CD4-positive, alpha-beta T cell treated with Interleukin-6 for 4 hours (primary cell): ENCODE measurements at places on chromosomes 11 and 22.
A peak's percentile ranks its signal among the peaks of the same experiment; 100 is the strongest.

DNA sequence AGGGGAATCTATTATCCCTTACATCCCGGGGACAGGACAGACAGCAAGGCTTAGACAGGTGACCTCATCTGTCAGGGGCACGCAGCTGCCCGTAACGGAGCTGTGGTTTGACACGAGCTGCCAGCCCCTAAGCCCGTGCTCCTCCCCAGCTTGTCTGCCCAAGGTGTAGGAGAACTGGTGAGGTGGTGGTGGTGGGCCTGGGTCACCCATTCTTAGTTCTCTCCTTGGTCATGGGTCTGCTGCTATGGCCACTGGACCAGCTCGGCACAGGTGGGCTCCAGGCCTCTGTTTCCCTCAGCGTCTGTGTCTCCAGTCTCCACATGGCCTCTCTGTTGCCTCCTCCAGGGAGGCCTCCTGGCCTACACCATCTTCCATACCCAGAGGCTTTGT, 5.4 kb downstream of the PARVG start:
- DNase-seq: no peak

DNA sequence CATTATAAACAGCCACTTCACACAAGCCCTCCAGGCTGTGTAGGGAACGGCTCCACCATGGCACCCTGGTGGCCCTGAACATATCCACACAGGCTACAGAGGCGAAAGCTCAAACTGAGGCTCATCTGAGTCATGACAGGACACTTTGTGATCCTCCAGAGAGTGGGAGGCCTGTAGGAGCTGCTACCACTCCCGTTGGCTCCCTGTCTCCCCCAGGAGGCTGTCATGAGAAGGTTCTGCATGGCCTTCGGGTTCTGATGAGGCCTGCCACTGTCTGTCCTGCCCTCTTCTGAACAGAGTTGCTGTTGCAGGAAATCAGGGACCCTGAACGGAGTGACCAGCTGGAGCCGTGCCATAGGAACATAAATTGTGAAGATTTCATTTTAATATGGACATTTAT, 23.8 kb upstream of the ALDH3B2 start:
- no peak for DNase-seq

DNA sequence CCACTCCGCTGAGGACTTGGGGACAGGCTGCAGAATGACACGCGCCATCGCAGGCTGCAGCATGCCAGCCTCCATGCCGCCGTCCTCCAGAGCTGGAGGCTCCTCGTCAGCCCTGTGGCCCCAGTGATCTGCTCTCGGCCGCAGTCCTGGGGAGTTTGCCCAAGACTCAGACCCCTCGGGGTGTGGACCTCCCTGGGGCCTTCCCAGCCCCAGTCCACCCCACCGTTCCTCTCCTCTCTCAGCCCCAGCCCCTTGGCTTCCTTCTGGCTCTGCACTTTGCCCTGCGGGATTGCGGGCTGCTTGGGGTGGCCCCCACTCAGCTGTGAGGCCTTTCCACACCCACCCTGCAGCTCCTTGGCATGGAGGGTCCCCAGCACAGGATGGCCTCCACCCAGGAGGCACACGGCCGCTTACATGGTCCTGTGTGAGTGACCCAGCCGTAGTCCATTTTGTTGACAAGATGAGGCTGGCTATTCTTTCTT, 414.9 kb downstream of the TBC1D22A start:
- DNase-seq: no peak

DNA sequence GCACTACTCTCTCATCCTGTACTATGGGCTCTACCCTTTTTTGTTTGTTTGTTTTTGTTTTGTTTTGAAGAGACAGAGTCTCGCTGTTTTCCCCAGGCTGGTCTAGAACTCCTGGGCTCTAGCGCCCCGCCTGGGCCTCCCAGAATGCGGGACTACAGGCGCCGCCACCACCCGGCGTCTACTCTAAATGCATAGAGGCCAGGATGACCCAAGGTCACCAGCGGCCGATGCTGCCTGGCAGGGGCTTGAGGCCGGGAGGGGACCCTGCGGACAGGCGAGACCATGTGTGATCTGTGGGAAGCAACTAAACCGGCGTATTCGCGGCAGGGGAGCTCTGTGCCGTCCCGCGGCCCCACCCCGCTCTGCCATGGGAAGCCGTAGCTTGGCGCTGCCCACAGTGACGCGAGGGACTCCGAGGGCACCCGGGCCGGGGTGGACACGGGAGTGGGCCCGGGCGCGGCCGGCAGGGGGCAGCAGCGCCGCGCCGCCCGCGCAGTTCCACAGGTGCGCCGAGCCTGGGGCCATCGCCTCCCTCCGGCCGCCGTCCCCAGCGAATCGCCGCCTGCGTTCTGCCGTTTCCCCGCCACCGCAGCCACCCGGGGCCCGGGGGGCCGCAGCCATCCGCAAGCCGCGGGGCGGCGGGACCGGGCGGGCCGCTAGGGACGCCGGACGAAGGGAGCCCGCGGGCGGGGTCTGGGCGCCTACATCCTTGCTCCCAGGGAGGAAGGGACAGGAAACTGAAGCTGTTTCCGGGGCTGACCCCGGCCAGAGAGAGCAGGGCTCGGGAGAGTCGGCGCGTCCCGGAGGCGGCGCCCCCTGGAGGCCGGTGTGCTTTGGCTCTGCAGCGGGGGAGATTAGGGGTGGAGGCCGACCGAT, 12.3 kb upstream of the HDHD5 start:
- DNase-seq: peak; percentile 83

GRCh38 chr11:117584056-117584830, 212.8 kb downstream of the DSCAML1 start:
- no peak for DNase-seq

- no peak for DNase-seq
Measured at GRCh38 chr11:5690736-5691135, 1.1 kb downstream of the TRIM22 start.

GRCh38 chr11:2306452-2306823, 4.6 kb downstream of the TSPAN32 start:
- no peak for DNase-seq

DNA sequence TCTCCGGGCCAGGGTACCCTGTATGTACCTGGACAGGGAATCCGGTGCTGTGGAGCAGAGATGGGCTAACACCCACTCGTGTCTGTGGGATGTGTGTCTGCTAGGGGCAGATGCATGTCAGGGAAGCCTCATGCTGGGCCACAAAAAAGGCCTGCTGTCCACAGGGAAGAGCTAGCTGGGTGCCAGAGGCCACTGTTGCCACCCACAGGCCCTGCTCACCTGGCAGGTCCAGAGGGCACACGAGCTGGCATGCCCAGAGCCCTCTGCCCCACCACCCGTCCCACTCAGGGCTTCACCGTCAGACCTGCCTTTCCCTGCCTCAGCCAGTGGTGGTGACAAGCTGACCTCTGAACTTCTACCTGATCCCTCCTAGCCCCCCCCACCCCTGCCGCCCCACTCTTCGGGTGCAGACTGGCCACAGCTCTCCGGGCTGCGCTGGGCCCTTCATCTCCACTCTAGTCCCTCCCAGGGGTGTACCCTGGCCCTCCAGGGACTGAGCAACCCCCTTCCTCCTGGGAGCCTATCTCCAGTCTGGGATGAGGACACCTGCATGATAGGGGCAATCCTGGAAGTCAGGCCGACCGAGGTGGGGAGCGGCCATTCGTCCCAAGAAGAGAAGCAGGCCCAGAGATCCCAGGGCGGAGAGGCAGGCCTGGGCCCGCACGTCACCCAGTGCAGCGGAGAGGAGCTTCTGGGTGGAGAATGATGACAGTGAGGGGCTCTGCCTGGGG, 1.4 kb downstream of the SLC25A22 start:
- no peak for DNase-seq

- no peak for DNase-seq
Measured at GRCh38 chr11:94574193-94574961, 7.2 kb downstream of the PIWIL4 start.

DNA sequence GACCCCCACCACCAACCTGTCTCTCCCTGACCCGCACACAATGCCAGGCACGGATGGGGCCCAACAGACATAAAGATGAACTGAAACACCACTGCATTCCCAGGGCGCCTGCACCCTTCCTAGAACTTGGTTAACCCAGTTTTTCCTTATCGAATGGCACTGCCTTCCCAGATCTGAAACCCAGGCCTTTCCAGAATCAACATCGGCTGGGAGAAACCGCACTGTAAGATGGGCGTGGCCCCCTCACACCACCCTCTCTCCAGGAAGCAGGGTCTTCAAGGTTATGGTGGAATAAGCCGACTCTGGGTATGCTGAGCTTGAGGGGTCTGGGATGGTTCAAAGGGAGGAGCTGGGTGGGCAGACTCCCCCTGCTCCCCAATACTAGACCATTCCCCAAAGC, 23.1 kb downstream of the LRFN4 start:
- DNase-seq: no peak
